ENCODE measurements at places on chromosomes 2 and 18.

DNA sequence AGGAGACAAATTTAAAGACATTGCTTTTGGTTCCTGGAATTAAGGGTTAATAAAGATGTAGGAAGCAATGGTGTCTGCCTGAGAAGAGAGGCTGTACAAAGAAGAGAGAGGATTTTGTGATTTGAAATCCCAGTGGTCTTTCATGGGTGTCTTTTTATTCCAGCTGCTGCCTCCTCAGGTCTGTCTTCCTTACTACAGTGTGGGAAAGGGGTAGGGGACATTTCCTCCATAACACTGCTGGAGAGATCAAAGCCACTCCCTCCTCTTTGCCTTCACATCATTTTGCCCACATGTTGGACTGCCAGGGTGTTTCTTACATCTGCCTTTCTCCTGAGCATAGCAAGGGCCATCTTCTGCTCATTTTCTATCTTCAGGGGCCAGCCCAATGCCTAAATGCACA is 348.5 kb downstream of the EN1 start:
- DNase-seq = no peak

- DNase-seq = no peak
Measured at GRCh38 chr2:64629329-64629781, 24.4 kb downstream of the SERTAD2 start.

DNA sequence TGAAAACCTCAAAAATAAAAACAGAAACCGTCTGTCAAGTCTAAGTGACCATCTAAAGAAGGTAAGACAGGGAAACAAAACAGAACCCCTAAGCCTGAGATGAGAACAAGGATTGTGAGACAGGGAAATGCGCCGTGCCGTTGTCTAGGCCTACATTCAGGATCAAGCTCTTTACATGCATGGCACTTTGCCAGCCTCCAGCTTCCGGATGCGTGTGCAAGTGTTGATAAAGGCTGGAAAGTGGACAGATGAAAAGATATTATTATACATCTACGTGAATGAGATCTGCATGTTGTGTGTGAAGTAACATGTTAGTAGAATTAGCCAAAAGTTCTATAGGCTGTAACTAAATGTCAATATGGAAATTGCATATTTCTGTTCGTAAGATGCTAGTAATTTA is 28.6 kb upstream of the TMEM87B start:
- no peak for DNase-seq

DNA sequence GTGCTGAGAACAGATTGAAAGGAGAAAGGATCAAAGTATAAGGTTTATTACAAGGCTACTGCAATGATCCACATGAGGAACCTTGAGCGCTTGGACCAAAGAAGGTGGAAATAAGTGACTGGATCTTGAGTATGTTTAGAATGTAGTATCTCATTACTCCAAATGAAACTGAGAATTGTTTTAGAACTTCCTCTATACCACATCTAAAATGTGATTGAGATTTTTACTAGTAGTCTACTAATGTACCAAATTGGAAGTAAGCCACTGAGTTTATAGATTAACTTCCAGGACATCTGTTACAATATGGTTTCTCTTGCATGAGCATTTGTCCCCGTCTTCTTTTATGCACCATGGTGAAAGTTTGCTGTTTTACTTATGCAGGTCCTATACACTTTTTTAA is 300.5 kb downstream of the SUCLG1 start:
- no peak for DNase-seq

DNA sequence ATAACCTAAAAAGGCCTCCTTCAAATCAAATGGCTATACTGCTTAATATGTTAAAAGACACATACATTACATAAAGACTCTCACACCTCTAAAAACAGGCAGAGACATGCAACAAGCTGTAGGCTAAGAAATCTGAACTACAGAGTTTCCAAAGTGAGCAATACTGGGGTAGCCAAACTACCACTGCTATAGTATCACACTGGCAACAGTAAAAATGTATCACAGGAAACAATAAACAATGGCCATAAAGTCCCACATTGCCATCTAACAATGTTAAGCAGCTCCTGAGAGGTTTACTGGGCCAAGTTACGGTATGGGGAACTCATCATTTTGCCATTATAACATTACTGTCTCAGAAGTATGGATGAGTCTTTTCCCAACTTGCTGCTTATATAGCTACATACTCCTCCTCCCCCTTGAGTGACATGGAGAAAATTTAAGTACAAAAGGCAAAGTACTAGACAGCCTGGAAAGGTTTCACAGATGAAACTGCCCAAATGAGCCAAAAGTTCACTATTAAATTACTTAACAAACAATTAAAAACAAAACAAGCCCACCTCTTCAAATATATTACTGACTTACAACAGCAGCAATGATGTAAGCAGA is 50.3 kb downstream of the SS18 start:
- no peak for DNase-seq
